ENCODE measurements at places on chromosomes 7 and 10.

GRCh38 chr7:143299346-143299745 is 11.2 kb downstream of the CASP2 start:
- no peak for DNase-seq

- DNase-seq = no peak
Observed at GRCh38 chr10:77417359-77417758, 220.2 kb downstream of the KCNMA1 start.

DNA sequence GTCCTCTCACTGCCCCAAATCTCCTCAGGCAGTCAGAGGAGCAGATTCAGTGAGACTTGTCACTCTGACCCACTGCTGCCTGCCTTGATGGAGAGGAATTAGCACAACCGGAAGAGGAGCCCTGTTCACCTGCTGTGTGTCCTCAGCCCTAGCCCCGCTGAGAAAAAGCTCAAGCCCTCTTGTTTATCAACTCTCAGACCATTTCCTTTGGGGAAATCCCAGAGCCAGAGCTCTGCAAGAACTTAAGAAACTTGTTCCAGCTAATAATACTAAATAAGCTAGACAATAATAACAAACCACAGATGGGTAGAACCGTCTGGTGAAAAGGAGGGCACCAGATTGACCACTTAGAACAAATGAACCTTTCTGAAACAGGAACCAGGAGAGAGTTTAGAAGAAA is 37.7 kb upstream of the ITGB1 start:
- DNase-seq = no peak

DNA sequence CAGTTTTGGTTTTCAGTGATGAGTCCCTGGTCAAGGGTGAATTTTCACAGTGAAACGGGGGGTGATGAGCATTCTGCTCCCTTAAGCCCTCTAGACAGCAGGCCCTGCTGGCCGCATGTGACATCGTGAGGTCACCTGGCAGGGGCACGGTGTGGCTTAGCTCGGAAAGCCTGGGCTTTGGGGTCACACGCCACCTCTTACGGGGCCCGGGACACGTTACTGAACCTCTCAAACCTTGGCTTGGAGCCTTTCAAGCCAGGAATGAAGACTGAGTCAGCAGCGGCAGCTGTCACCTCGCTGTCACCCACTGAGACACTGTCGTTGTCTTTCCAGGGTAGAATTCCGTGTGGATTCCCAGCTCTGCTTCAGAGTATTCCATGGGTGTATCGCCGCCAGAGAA is 4.1 kb downstream of the GET4 start:
- DNase-seq = no peak

DNA sequence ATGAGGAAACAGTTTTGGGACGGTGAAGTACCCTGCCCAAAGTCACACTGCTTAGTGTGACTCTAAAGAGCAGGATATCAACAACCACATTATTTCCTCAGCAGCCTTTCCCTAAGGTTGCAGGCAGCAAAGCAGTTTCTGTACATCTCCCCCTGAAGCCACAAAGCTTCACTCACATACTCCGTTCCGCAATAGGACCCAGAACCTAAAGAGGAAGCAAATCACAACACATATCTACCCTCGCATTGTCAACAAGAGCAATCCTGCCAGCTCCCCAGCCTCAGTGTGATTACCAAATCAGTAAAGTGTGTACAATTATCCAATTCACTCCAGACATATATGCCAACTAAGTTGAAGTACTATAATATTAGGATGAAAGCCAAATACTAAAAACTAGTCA is 30.8 kb downstream of the VAX1 start:
- DNase-seq = no peak

DNA sequence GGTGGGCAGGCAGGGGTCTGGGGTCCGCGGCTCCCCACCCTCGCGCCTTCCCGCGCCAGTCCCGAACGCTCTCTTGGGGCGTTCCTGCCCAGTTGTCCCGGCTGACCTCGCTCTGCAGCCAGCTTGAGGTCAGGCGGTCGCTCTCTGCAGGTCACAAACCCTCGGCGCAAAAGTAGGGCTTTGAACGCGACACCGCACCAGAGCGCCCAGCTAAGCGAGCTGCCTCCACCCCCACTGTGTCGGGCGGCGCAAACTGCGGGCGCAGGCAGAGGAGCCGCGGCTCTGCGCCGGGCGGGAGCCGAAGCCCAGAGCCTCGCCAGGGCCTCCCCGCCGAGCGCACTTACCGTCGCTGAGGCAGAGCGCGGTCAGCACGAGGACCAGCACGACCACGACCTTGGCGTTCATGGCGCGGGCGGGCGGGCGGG is 284 bp downstream of the CXCL12 start:
- DNase-seq = no peak

DNA sequence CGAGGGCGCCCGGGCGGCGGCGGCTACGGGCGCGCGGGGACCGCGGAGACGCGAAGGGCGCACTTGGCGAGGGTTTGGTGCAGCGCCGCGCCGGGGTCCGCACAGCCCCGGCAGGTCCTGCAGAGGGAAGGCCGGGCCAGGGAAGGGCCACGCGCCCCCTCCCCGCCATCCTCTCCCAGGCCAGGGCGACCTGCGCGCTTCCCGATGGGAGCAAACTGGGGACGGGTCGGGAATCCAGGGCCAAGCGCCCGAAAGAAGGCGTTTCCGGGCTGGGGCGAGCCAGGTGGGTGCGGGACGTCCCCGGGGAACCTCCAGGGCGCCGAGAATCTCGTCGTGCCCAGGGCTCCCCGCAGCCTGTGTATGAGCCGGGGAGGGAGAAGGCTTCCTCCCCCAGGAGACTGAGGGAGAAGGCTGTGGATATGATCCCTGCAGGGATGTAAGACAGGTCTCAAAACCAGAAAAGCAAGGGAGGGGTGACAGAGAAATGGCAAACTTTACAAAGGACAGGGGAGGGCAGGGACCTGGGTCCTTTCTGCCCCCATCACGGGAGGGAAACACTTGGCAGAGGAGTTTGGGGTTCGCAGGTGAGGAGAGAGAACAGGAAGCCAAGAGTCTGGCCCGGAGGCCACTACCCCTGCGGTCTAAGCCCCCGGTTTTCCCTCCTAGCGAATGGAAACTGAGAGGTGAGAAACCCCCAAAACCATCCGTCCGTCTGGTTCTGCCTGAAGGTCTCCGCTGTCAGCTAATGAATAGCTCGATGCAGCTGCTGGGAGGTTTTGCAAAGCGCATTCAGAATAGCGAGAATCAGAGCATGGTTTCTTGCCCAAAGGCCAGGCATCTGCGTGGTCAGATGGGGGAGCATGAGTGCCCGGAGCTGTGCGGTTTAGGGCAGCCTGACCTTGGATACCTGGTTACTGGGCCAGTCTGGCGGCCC is 674 bp downstream of the AMZ1 start:
- no peak for DNase-seq

GRCh38 chr7:99863847-99864440 is 12.9 kb downstream of the OR2AE1 start:
- peak; percentile 4 for DNase-seq

- DNase-seq = no peak
Observed at GRCh38 chr7:48053736-48054135, 18.4 kb downstream of the C7orf57 start.

DNA sequence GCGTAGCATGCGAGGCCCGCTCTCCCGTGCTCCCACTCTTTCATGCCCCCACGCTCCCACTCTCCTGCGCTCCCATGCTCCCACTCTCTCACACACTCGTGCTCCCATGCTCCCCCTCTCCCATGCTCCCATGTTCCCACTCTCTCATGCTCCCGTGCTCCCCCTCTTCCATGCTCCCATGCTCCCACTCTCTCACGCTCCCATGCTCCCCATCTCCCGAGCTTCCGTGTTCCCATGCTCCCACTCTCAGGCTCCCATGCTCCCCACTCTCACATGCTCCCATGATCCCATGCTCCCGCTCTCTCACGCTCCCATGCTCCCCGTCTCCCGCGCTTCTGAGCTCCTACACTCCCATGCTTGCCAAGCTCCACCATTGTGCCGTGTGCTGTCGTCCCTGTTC is 84.4 kb upstream of the ANLN start:
- DNase-seq = no peak

- no peak for DNase-seq
Observed at GRCh38 chr7:77791336-77791735, 6.9 kb downstream of the TMEM60 start.

GRCh38 chr10:5547681-5547930 is 22.8 kb downstream of the CALML3 start:
- DNase-seq = no peak

DNA sequence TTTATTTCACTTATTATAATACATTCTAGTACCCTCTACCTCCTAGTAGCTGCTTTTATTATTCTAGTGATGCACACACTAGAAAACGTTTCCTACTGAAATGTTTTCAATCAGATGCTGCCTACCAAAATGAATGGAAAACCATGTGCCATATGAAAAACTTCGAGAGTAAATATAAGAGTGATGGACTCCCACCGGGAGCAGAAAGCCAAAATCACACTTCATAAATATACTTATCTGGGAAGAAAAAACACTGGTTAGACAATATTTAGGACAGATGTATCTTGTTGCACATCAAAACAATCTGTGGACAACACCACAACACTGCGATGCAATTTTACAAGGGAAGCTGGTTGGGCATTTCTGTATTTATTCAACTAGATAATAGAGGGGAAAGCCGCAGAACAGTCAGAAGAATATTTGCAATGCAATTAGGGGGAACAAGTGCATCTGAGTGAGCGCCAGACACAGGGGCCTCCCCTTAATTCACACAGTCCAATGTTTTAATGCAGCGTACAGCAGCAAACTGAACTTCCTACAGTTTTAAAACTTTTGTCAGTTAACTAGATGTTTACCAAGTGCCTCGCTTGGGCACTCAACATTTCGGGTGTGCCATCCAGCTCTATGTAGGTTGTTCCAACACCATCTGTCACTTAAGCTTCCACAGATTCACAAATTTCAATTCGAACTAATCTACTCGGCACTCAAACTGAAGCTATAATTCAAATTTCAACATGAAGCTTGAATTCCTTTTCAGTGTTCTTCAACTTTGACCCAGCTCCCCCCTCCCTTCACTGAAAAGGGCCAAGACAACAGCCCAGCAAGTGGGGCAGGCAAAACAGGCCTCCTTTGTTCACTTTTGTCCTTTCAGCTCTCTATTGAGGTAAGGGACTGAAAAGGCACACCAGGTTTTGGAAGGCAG is 7.4 kb downstream of the NRCAM start:
- no peak for DNase-seq

GRCh38 chr10:103038570-103038969 is 120.5 kb downstream of the CNNM2 start:
- DNase-seq = no peak

DNA sequence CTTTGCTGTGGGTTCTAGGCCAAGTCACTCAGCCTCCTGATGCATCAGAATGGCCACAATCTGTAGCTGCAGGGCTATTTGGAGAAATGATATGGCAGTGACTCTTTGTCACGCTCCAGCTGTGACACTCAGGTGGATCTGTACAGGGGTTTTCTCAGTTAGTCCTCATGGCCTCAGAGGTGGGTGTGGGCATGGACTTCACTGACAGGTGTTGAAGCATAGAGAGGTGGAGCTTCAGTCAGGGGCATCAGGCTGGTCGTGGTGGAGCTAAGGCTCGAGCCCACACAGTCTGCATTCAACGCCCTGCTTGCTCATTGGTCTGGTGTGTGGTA is 21.2 kb downstream of the PALD1 start:
- no peak for DNase-seq

- no peak for DNase-seq
Observed at GRCh38 chr7:23232966-23233365, 13.6 kb upstream of the GPNMB start.

DNA sequence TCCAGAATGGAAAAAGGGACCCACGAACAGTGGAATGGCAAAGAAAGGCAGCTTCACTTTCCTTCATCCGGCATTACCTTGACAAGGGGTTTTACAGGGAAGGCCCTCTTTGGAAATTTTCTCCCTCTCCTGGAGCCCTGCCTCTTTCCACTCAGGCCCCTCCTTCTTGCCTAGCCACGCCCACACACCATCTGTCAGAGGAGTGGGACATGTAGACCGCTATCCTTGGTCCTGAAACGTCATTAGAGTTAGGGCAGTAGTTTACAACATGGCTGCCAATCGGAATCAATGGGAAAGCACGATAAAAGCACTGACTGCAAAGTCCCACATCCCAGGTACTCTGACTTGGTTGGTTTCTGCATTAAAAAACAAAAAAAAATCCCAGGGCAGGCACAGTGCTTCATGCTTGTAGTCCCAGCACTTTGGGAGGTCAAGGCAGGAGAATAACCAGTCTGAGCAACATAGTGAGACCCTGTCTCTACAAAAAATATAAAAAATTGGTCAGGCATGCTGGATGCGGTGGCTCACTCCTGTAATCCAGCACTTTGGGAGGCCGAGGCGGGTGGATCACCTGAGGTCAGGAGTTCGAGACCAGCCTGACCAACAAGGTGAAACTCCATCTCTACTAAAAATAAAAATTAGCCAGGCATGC is 96.4 kb downstream of the MARCHF5 start:
- peak; percentile 63 for DNase-seq

DNA sequence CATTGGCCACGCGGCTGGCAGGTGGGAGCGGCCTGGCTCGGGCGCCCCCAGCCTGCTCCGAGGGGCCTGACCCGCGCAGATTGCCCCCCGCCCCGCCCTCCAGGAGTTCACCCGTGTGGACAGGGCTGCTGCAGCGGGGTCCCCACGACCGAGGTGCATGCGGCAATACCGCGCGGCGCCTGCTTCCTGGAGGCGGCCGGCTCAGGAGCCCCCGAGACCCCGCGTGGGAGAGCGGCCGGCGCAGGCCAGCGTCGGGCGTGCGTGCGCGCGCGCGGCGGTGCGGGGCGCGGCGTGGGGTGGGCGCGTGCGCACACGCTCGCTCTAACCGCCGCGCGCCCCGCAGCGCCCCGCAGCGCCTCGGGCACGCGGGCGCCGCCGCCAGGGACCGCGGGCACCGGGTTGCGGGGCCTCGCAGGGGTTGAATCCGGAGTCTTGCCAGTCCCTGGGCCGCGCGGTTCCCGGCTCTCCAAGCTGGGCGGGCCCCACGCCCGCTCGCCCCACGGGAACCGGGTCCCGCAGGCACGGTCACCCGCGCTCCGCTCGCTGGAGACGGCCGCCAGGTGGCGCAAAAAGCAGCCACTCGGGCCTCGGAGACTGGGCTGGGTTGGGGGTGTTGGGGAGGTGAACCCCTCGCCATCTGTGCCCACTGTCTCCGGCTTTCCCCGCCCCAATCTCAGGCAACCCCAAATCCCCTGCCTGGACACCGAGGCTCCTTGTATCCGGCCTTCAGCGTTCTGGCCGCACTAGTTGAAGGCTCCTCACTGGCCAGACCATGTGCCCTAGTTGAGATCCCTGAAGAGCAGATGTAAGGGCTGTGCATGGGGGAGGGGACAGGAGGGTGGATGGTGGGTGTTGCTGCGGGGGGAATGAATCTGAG is 1.3 kb upstream of the ACHE start:
- DNase-seq = no peak

Measured in brain microvascular endothelial cell (primary cell).